NCI-H1092 treated with DMSO at 0.1 percent for 48 hours (cell line): ENCODE measurements at places on chromosomes 5 and 9.

GRCh38 chr5:36145311-36145710, 6.4 kb downstream of the LMBRD2 start:
- DNase-seq, result no peak

DNA sequence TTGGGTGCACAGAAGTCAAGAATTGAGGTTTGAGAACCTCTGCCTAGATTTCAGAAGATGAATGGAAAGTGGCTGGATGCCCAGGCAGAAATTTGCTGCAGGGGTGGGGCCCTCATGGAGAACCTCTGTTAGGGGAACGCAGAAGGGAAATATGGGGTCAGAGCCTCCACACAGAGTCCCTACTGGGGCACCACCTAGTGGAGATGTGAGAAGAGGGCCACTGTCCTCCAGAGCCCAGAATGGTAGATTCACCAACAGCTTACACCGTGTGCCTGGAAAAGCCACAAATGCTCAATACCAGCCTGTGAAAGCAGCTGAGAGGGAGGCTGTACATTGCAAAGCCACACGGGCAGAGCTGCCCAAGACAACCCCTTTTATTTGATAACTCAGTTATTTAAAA, 383.5 kb downstream of the TLE4 start:
- no peak for DNase-seq

DNA sequence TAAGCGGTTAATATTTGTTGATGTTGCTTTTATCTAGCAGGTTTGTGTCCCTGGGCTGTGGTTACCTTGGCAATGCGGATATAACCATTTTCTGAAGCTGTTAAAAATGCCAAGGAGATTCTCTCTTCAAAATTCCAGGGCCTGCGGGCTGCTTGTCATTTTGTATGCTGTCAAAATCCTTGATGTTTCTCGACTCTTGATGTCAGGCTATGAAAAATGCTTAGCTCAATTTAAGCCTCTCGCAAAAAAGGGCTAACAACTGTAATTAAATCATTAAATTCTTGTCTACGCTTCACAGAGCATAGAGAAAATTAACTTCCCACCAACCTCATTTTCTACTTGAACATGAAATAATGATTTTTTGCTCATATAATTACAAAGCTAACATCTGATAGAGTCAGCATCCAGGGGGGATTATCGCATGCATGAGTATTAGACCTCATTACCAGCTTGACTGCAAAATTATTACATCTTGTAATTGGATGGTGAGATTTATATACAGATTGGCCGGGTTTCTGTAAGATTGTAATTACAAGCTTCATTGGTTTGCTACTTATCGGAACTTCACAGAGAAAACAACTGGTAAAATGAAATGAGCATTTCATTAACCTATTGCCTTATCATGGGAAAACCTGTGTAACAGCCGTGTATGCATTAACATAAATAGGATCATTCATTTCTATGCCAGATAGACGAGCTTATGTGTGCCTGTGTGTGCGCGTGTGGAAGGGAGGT, 83.1 kb upstream of the IRX1 start:
- peak; percentile 33 for DNase-seq

- no peak for DNase-seq
Observed at GRCh38 chr9:107246259-107247254, 36.5 kb upstream of the RAD23B start.

DNA sequence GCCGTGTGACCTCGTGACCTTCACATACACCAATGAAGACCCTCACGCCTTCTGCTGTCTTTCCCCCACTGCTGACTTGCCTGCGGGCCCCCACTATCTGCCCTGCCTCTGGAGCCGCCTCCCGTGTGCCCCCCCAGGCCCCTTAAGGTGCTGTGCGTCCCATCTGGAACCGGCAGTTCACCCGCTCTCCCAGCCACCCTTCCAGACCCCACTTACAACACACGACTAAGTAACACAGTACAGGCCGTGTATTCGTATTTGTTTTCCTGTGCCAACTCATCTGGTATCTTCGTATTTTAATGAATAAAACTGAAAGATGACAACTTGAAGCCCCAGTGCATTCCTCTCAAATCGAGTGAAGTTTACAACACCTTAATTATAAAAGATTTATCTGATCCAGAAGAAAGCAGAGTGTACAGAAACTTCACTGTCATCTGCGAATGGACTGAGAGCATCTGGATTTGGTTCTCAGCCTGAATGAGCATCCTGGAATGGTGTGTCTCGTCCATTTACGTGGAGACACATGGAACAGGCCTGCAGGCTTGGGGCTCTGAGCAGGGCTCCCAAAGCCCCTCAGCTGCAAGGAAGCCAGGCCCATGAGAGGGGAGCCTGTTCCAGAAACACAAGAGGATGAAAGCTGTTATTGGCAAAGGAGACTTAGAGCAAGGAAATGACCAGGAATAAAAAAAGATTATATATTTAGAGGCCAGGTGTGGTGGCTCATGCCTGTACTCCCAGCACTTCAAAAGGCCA, 21.9 kb upstream of the TERT start:
- DNase-seq, result peak; percentile 55

GRCh38 chr9:110815361-110815760, 146.8 kb downstream of the MUSK start:
- no peak for DNase-seq

DNA sequence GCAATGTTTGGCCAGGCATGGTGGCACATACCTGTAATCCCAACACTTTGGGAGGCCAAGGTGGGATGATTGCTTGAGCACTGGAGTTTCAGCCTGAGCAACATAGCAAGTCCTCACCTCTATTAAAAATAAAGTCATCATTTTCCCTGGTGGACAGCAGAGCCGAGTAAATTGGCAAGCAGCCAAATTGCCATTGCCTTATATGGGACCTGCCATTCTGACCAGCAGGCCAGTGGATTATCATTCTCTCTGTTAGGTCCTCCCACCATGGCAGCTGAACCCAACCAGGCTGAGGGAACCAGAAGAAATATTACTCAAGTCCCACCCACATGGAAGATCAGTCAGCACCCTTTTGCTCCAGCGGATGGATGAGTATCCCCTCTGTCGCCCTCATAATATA, 1829.9 kb downstream of the EFNA5 start:
- DNase-seq, result no peak

DNA sequence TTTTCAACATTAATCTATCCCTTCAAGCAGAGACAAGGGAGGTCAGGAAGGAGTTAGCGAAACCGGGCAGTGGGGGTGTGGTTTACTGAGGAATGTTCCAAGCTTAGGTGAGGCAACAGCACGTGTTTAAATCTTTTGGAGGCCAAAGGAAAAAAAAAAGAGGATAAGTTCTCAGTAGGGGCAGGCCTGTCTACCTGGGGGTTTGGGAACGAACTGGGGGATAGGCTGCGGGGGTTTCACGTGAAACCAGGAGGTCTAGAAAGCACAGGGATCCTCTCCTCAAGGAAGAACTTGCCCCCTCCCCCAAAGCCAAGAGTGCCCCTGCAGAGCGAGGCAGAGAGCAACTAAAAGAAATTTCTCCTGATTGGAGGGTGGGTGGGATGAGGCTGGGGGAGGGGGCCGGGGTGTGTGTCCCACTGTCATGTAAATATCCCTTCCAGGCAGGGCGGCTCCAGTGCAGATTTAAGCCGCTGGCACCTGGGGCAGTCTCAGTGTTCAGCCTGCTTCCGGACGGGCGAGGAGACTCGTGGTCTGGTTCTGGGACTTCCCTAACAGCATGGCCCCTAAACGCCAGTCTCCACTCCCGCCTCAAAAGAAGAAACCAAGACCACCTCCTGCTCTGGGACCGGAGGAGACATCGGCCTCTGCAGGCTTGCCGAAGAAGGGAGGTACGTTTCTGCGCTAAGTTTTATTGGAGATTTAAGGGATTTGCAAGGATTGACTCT, 5.5 kb upstream of the SET start:
- DNase-seq, result no peak

DNA sequence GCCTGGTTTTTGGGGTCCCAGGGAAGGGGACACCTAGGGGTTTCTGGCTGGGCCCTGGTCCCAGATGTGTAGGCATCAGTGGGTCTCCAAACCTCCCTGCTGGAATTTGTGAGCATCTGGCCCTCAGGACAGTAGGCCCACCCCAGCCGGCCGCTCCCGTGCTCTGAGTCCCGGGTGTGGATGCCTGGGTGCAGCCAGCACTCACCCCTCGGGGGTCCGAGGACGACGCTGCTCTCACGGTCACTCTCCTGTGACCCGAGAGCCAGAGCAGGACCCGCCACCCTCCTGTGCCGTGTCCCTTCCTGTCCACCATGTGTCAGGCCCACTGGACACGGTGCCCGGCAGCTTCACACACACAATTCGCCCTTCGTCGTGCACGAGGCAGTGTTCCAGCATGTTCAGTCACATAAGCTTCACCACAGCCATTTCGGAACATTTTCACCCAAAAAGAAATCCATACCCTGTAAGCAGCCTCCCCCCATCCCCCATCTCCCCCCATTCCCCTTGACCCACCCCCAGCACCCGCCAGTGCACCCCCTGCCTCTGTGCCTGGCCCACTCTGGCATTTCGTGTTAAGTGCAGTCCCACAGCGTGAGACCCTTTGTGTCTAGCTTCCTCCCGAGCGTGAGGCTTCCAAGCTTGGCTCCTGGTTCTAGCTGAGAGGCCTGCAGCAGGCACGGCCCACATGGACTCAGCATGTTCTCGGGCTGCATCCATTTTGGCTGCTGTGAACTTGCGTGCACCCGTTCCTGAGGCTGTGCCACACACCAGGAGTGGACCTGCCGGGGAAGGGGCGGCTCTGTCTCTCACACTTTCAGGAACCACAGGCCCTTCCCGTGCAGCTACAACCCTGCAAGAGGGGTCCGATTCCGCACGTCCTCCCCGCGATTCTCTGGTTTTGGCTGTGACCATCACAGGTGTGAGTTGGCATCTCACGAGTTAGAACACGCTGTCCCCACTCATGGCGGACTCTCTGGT, 40.5 kb downstream of the NKD2 start:
- DNase-seq, result no peak

DNA sequence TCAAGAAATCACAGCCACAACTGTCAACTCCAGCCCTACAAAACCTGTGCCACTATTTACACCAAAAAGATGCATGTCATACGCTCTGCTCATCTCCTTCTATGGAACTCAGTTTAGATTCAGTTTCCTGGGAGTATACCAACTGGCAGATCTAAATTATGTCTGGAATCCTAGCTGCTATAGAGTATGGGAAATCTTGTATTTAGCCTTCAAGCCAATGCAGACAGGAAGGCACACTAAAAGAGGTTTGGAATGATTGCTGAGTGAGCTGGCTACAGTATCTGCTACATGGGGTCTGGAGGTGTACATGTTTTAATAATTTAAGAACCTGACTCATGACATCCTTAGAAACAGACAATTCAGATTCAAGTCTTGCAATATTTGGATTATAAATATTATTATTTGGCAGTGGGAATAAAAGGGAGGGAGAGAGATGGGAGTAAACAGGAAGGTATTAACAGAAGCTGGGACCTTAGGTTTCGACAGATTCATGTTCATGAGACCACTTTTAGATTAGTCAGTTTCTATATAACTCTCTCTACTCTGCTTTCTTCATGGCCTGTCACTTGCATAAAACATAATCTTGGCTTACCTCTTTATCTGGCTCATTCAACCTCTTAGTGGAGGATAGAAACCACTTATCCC, 178.8 kb upstream of the HAPLN1 start:
- no peak for DNase-seq

- DNase-seq, result no peak
Observed at GRCh38 chr5:160485364-160485969, 63.8 kb downstream of the PTTG1 start.

- no peak for DNase-seq
Observed at GRCh38 chr5:117103703-117104102, 529.1 kb upstream of the SEMA6A start.

DNA sequence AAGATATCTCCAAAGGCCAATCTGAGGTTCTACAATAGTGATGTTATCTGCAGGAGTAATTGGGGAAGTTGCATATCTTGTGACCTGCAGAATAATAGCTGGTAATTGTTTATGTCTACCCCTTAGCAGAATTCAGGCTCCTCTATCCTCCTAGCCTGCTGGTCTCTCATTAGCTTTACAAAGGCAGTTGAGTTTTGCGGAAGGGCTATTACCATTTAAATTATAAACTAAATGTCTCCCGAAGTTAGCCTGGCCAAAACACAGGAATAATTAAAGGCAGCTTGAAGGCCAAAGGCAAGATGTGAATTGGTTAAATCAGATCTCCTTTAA, 168.7 kb downstream of the TTC39B start:
- no peak for DNase-seq

GRCh38 chr5:36640949-36641348, 34.5 kb downstream of the SLC1A3 start:
- DNase-seq, result no peak

DNA sequence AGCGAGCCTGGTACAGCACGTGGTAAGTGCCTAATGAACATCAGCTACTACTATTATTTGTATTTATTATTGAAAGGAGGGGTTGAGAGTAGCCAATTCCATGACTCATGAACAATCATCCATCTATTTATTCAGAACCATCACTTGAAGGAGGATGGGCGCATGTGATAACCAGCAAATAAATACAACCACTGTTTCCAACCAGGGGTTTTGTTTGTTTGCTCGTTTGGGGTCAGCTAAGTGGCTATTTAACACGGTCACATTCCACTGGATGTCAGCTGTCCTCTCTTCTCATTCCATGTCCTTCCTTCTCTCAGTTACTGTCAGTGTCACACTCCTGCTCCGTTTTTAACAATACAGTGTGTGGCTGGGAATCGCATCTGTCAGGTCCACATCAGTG, 8.6 kb downstream of the RAPGEF1 start:
- DNase-seq, result no peak

GRCh38 chr5:67496051-67496450, 299.5 kb upstream of the CD180 start:
- no peak for DNase-seq

DNA sequence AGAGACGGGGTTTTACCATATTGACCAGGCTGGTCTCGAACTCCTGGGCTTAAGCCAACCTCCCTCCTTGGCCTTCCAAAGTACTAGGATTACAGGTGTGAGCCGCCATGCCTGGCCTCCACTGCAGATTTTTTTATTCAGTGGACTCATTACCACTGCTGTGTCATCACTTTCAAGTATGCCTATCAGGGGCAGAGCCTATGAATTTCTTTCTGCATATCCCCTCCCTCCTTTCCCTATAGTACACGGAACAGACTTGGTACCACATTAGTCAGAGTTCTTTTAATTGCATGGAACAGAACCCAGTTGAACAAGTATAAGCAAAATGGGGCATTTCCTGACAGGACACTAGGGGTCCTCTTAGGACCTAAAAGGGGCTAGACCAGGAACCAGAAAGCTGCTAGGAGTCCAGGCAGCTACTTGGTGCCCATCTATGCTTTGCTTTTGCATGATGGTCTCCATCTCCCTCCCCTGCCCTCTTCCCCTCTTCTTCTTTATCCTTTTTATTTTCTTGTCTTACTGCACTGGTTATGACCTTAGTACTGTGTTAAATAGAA, 5.8 kb downstream of the BSPRY start:
- no peak for DNase-seq

DNA sequence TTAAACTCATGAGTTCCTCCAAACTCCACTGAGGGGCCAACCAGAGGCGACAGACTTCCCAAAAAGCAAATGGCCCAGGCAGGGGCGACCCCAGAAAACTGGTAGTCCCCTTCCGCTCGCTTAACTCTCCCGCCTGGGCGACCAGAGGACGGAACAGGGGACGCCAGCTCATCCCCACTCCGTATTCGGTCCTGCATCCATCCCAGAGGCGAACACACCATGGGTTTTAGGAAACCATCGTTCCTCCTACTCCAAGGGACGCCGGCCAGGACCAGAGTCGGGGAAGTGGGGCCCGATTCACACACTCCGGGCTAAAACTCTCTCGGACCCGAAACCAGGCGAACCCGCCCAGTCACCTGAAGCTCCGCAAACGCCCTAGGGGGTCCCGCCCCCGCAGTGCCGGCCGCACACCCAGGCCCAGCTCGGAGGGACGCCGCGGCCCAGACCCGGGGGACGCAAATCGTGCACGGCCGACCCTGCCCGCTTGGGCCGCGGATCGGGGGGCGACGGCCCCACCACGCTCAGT, 478 bp downstream of the TEX10 start:
- DNase-seq, result no peak
